ENCODE measurements at places on chromosomes 12 and 14. TPM values are rescaled to one million over a fixed set of nuclear protein-coding genes. Genes with fewer than 3 reads are reported as not detected.

Gene RNASE2
- not detected for total RNA-seq

Gene KRT78
- total RNA-seq = not detected

Gene KCNJ8
- not detected for total RNA-seq

Gene RIC8B
- 11.4 TPM for total RNA-seq

Gene LMNTD1
- total RNA-seq = not detected

Gene SLC10A1
- not detected for total RNA-seq

Gene SLC16A7
- total RNA-seq = 40.0 TPM

Gene TCP11L2
- 4.0 TPM for total RNA-seq

Gene TAS2R9
- not detected for total RNA-seq

Gene RERGL
- total RNA-seq = not detected

Gene HSPA2
- total RNA-seq = 11.2 TPM

Gene ERP27
- total RNA-seq = 2.3 TPM

Gene CBLN3
- 5.5 TPM for total RNA-seq

Gene KRT6A
- total RNA-seq = not detected

Gene CLECL1
- total RNA-seq = 9.1 TPM

All from activated T-helper 1 cell treated with anti-CD3 and anti-CD28 coated beads, Interleukin-12 subunit alpha, Interleukin-12 subunit beta, Interleukin-2, Interleukin-4 antibody, amounts not matched to agents 30 ng/mL and 10 ng/mL and 1 ng/mL, durations not matched to agents 14 hours and 24 hours and 36 hours (primary cell).